Placental pericyte (primary cell): ENCODE measurements at places on chromosomes 4 and X. TPM values are rescaled to one million over a fixed set of nuclear protein-coding genes. Genes with fewer than 3 reads are reported as not detected.

CHST7 gene
- 2.2 and 21.0 TPM in 2 replicates for total RNA-seq

ATG4A gene
- 6.6 and 15.2 TPM in 2 replicates for total RNA-seq

SUPT20HL1 gene
- total RNA-seq: 0.14 TPM in 1 of 2 replicates, not detected in the other

HSD17B11 gene
- total RNA-seq: 57.3 and 59.7 TPM in 2 replicates

BEND4 gene
- not detected in 2 replicates for total RNA-seq

HEPH gene
- 0.22 and 0.72 TPM in 2 replicates for total RNA-seq
